ENCODE measurements at places on chromosomes 2 and 18.

GRCh38 chr2:121943285-121943684 lies 187.8 kb downstream of the TSN start:
- no peak for DNase-seq

- no peak for DNase-seq
Measured at GRCh38 chr18:34660572-34660971, 49.5 kb upstream of the DTNA start.

- DNase-seq = no peak
Measured at GRCh38 chr18:13746633-13747032, 20.2 kb downstream of the RNMT start.

GRCh38 chr2:11008773-11009172 lies 97.0 kb downstream of the KCNF1 start:
- DNase-seq = no peak

GRCh38 chr2:38130876-38131275 lies 54.9 kb upstream of the CYP1B1 start:
- no peak for DNase-seq

DNA sequence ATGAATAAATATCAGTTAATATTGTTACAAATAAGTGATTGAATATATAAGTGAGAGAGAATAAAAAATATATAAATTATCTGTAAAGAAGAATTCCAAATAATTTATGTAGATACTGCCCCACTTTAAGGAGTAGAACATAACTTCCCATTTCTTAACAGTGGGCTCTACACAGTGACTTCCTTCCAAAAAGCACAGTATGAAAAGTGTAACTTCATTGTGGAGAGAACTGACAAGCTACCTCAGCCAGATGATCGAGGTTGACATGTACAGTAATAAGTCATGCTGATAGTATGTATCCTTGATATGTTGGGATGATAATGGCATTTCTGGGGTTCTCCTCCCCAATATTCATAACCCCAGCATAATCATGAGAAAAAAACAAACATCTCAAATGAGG lies 191.9 kb upstream of the FN1 start:
- DNase-seq = no peak

GRCh38 chr2:240183006-240183874 lies 42.8 kb upstream of the OTOS start:
- DNase-seq = no peak
